ENCODE measurements at places on chromosomes 16 and 17.

DNA sequence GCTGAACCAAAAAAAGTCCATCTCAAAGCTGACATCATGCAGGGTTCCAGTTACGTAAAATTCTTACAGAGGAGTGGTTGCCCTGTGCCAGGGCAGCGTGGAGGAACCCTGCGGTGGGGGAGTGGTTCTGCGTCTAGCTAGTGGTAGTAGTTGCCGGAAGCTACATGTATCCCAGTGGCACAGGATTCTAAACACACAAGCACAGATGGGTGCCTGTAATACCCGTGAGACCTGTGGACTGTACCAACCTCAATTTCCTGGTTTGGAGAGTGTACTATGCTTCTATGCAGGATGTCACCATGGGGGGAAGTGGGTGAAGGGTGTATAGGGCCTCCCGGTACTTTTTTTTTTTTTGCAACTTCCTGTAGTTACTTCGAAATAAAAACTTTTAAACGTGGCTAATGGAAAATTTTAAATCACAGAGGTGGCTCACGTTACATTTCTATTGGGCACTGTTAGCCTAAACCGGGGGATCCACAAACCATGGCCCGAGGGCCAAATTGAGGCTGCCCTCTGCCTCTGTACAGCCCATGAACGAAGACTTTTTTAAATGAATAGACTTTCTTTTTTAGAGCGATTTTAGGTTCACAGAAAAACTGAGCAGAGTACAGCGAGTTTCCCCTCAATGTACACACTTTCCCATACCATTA lies 38.5 kb downstream of the TBC1D16 start:
- no peak for DNase-seq

- DNase-seq = no peak
Observed at GRCh38 chr16:56350491-56351405, 74.6 kb downstream of the AMFR start.

DNA sequence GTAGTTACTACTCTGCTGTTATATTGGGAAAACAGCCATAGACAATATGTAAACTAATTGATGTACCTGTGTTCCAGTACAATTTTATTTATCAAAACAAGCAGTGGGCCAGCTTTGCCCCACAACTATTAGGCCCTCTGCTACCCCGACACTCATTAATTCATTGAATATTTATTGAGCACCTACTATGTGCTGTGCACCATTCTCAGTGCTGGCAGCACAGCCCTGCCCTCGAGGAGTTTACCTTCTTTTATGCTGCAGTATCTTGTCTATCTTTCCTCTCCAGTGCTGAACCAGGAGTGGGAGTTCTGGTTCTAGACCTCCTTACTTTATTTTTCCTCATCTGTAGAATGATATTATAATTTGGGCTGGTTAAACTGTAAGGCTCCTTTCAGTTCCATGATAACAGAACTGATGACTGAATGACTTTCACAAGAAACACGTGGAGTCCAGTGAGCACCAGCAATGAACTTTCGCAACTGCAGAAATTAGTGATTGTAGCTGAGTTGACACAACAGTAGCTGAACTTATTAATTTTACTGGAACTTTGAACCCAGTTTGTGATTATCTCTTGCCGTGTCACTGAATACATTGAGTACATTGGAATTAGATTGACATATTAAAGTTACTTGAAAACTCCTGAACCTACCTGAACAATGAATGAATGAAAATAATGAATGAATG lies 2.4 kb downstream of the GOSR2 start:
- DNase-seq = no peak

- DNase-seq = no peak
Observed at GRCh38 chr16:26196310-26196709, 504.6 kb downstream of the HS3ST4 start.

GRCh38 chr16:6576606-6577005 lies 756.0 kb upstream of the RBFOX1 start:
- DNase-seq = no peak

- DNase-seq = no peak
Observed at GRCh38 chr17:39667262-39667944, 850 bp upstream of the PNMT start.

GRCh38 chr17:45061606-45062205 lies 589 bp downstream of the NMT1 start:
- DNase-seq = no peak

- DNase-seq = no peak
Observed at GRCh38 chr16:88804552-88805339, 1.2 kb downstream of the CDT1 start.

- DNase-seq = no peak
Observed at GRCh38 chr17:76022285-76022684, 4.8 kb downstream of the EVPL start.

DNA sequence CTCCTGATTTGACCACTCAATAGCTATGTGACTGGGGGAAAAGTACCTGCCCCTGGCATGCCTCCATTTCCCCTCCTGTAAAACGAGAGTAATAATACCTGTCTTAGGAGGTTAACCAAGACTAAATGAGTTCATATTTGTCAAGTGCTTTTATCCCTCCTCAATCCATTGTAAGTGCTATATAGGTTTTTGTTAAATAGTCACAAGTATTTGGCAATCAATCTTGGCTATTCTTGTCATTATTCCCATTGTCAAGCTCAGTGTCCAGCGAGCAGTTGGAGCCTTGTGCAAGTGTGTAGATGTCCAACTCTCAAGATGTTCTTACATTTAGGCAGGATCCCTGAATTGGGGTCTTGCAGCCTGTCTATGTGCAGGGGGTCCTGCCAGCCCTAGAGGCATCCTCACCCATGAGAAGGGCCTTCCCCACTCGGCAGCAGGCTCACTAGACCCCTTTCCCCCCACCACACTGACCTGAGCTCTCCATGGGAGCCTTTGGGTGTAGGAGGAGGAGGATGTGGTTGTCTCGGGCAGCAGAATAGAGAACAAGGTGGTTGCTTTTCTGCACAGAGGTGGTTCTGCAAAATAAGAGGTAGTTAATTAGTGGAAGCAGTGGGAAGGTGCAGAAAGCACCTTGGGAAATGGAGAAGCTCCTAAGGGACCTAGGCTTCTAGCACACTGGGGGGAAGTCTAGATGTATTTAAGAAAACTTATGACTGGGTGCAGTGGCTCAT lies 18.0 kb downstream of the PIK3R6 start:
- DNase-seq = no peak

- no peak for DNase-seq
Observed at GRCh38 chr17:81412490-81413093, 17.3 kb downstream of the BAHCC1 start.

DNA sequence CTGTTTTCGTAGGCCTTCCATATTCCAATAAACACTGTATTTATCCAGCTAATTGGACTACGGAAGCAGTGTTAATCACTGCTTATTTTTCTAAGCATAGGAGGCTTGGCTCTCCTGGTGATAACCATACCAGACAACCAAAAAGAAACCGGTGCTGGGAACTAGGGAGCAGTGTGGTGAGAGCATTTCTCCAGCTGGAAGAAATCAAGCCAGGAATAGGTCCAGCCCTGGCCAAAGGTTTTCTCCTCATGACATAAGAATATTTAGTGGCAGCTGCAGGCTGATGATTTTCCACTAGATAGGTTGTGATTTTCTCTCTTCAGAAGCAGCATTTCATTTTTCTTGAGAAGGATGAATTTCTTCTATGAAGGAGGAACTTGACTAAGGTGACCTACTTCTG lies 141.5 kb downstream of the TRIM37 start:
- DNase-seq = no peak

DNA sequence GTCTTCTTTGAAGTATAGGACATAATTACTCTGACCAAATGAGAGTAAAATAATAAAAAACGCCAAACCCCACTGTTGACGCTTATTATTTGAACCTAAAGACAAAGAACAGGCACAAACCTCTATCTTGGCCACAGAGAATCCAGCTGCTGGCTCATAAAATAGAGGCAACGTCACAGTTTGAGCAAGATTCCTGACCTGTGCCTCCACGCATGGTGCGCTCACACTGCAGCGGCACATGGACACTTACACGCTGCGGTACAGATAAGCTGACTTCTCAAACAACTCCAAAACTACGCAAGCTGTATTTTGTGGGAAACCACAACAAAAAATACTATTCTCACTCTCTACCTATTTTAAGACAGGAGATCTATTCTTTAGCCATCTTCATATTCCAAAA lies 38.8 kb upstream of the TRAP1 start:
- no peak for DNase-seq

DNA sequence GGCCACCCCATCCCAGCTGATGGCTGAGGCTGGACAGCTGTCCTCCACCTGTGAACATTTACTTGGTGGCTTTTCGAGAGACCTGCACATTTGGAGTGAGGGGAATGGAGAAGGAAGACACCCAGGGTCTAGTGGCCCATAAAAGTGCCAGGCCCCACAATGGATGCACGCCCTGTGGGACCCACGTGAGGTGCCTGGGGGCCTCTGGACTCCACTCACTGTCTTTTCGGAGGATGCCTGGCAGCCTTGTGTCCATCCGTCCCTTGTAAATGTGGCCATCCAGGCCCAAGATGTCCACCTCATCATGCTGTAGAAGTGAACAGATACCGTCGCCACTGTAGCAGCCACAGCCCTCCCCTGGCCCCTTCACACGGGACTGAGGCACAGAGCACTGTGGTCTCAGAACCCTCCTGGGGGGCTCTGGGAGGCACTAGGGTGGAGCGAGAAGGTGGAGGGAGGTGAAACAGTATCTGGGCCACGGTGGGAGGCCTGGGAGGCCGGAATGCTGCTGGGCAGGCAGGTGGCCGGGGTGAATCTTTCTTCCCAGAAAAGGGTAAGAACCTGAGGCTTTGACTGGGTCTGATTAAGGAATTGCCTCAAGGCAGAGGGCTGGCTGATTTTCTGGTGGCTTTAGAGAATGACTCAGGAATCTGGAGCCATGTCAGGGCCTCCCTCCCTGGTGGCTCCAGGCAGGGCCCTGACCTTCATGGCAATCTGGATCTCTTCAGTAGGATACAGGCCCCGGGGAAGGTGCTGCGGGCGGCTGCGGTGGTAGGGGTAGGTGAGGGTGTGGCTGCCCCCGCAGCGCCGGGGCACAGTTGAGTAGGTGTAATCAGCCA lies 11.5 kb downstream of the UBALD2 start:
- DNase-seq = no peak

- no peak for DNase-seq
Observed at GRCh38 chr17:1693339-1693738, 8.7 kb upstream of the PRPF8 start.

DNA sequence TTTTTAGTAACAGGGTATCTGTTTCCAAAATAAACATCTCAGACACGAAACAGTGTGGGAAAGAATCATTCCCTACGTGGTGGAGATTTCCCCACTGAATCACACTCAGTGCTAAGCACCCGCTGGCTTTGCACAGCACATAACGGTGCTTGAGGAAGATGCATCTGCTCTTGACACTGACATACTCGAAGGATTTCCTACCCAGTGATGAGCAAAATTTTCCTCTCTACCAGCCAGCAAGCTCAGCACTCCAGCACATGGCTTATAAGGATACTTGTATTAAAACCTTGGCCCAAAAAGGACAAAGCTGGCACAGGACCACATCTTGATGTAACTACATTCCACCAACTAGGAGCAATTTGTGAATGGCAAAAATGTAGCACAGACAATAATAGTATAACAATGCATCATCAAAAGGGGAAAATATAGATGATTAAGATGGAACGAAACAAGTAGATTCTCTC lies 59.0 kb downstream of the ANKFY1 start:
- peak; percentile 22 for DNase-seq

- no peak for DNase-seq
Observed at GRCh38 chr17:61678339-61678738, 87.3 kb upstream of the NACA2 start.

GRCh38 chr16:56012482-56012811 lies 137.3 kb upstream of the CES5A start:
- no peak for DNase-seq

DNA sequence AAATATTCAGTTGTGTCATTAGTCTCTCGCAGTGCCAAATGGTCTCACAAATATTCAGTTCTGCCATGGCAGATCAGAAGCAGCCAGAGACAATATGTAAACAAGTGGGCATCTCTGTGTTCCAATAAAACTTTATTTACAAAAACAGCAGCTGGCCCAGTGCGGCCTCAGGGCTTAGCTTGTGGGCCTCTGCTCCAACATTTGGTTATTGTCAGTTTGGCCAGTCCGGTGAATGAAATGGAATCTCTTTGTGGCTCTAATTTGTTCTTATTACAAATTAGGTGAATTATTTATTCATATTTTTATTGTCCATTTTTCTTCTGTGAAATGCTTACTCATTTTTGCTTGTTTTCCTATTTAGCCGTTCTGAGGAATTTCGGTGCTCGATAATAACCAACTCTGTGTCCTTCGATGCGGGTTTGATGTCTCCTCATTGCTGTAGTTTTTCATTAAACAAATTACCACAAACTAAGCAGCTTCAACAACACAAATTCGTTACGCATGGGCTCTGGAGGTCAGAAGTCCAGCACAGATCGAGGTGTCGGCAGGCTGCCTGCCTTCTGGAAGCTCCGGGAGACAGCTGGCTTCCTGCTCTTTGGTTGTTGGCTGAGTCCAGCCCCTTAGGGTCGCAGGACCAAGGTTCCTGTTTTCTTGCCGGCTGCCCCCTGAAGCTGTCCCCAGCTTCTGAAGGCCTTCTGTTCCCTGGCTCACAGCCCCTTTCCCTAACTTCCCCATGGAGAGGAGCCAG lies 4.1 kb upstream of the SLC38A10 start:
- no peak for DNase-seq

DNA sequence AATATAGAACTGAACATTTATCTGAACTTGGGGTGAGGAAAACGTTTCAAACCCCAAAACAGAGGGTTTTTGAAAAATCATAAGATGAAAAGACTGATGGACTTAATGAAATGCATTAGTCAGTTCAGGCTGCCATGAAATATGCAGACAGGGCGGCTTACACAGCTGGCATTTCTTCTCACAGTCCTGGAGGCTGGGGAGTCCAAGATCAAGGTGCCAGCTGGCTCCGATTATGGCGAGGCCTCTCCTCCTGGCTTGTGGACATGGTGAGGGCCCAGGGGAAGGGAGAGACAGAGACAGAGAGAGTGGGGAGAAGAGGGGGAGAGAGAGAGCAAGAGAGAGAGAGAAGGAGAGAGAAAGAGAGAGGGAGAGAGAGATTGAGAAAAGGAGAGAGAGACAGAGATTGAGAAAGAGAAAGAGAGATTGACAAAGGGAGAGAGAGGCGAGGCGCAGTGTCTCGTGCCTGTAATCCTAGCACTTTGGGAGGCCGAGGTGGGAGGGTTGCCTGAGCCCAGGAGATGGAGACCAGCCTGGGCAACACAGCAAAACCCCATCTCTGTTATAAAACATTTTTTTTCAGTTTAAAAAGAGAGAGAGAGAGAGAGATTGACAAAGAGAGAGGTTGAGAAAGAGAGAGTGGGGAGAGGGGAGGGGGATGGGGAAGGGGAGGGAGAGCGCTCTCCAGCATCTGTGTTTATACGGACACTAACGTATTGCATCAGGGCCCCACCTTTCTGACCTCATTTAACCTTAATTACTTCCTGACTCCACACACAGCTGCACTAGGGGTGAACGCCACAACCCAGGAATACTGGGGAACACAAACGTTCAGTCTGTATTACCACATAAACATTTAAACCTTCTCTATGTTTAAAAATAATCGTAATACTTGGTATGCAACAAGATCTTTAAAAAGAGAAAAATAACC lies 24.6 kb upstream of the RPH3AL start:
- no peak for DNase-seq

GRCh38 chr16:84841787-84842300 lies 22.1 kb downstream of the CRISPLD2 start:
- no peak for DNase-seq

- no peak for DNase-seq
Observed at GRCh38 chr16:62404842-62405611, 368.8 kb upstream of the CDH8 start.

GRCh38 chr17:30831257-30831656 lies 509 bp upstream of the ATAD5 start:
- no peak for DNase-seq

- no peak for DNase-seq
Observed at GRCh38 chr17:34628879-34629278, 49.5 kb downstream of the TMEM132E start.

All from HFF-Myc (cell line).